Thyroid gland (tissue), 4 donors: ENCODE measurements at places on chromosomes 2 and 18. TPM values are rescaled to one million over a fixed set of nuclear protein-coding genes. Genes with fewer than 3 reads are reported as not detected.
A peak's percentile ranks its signal among the peaks of the same experiment; 100 is the strongest.

DNA sequence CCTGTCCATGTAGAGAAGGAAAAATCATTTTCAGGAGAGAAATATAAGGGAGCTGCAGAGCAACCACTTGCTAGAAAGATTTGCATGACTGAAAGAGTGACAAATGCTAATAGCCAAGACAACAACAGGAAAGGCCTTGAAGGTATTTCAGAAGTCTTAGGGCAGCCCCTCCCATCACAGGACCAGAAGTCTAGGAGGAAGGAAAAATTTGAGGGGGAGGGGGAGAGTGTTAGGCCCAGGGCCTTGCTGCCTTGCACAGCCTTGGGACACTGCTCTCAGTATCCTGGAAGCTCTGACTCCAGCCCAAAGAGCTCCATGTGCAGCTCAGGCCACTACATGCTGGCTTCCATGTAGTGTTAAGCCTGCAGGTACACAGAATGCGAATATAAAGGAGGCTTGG, 266.9 kb downstream of the GLI2 start:
- DNase-seq = no peak
- H3K36me3 ChIP-seq = no peaks in the 10 kb centered on the region
- H3K4me1 ChIP-seq = no peaks in the 10 kb centered on the region
- H3K27me3 ChIP-seq = no peaks in the 10 kb centered on the region
- H3K27ac ChIP-seq = no peak overlapping the region
- no peak overlapping the region for H3K4me3 ChIP-seq

DNA sequence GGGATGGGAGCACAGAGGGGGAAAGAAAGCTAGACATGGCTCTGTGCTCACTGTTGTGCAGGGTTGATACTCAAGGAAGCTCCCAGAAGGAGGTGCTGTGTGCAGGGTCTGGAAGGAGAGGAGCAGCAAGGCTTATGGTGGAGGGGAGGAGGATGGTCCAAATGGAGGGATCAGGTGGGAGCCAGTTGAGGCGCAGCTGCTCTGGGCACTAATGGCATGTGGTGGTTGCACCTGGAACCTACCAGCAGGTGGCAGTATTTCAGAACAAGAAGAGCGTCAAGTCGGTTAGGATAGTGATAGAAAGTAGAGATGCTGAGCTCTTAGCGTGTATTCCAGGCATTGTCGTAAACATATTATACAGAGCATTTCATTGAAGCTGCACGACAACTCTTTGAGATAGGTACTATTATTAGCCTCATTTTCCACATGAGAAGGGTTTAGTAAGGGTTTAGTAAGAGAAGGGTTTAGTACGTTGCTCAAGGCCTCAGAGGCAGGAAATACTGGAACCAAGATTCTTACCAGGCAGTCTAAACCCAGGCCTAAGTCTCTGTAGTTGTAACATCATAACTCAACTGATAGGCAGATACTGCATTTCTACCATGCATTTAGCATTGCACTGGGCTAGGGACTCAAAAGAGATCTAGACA, 223.7 kb downstream of the CYP26B1 start:
- H3K4me1 ChIP-seq = no peaks in the 10 kb centered on the region
- peak; percentile 75 for DNase-seq
- H3K36me3 ChIP-seq = no peaks in the 10 kb centered on the region
- H3K27me3 ChIP-seq = no peaks in the 10 kb centered on the region

DNA sequence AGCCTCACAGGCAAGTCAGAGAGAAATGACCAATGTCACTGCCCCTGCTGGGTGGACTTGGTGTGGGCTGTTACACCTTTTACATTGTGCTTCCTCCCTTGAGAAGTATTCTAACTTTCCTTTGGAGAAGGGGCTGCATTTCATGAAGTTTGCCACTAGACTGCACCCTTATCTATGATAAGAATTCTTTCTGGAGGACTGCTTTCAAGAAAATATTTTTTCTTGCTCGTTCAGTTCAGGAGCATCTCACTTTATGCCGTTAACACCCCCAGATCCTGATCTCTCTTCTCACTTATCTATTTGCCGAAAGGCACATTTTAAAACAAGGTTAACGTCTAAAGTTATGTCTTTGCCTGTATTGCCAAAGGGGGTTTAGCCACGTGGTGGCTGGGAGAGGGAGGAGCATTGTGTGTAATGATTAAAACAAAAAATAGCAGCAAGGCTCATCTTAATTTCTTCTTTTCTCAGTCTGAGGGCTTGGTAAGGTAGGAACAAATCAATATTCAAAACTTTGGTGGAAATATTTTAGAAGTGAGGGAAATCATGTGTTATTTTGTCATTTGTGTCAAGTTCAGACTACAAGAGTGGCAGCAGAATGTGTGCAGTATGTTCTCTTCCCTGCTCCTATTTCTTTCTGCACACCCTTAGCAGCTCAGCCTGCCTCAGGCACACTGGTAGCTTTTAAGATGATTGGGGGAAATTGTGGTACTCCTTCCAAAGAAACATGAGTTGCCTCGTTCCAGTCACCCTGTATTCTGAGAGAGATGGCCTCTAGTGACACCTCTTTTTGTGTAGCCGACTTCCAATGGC, 1.6 kb upstream of the IGFBP5 start:
- peak overlapping the region; percentile 86 for H3K27ac ChIP-seq
- H3K36me3 ChIP-seq = no peaks in the 10 kb centered on the region
- H3K4me1 ChIP-seq = peaks cover 25% of the 10 kb centered on the region
- no peak for DNase-seq
- H3K4me3 ChIP-seq = no peak overlapping the region

ACMSD gene
- 1.4 TPM for total RNA-seq

DNMT3A gene
- 17.9 TPM for total RNA-seq

ANKRD29 gene
- 6.1 TPM for total RNA-seq
